ENCODE measurements at places on chromosomes 16 and 17. TPM values are rescaled to one million over a fixed set of nuclear protein-coding genes. Genes with fewer than 3 reads are reported as not detected.

LHX1 gene
- 8.6 TPM for total RNA-seq

ABCA6 gene
- total RNA-seq, result 0.46 TPM

SYCE1L gene
- total RNA-seq, result 4.5 TPM

CES1 gene
- 27.5 TPM for total RNA-seq

DNAH2 gene
- 0.13 TPM for total RNA-seq

NFE2L1 gene
- 210 TPM for total RNA-seq

MYCBPAP gene
- total RNA-seq, result 2.2 TPM

PARD6A gene
- 10.8 TPM for total RNA-seq

YPEL2 gene
- total RNA-seq, result 1.1 TPM

MPDU1 gene
- 47.1 TPM for total RNA-seq

DPEP3 gene
- total RNA-seq, result not detected

KREMEN2 gene
- total RNA-seq, result 10.8 TPM

- DNase-seq, result no peak
- H3K4me3 ChIP-seq, result no peak overlapping the region
- H3K27ac ChIP-seq, result no peak overlapping the region
- H3K27me3 ChIP-seq, result no peaks in the 10 kb centered on the region
These were observed 99.5 kb upstream of the FA2H start for GRCh38 chr16:74874123-74874522.

- peak overlapping the region; percentile 62 for H3K27ac ChIP-seq
- peak overlapping the region; percentile 92 for H3K4me3 ChIP-seq
- no peaks in the 10 kb centered on the region for H3K27me3 ChIP-seq
- no peak for DNase-seq
These were observed 740 bp upstream of the POLR3E start for GRCh38 chr16:22296225-22297113.

- H3K4me3 ChIP-seq, result no peak overlapping the region
- 0 out of 2 replicates have a peak, but pooled peaks cover 2% of the 10 kb centered on the region for H3K36me3 ChIP-seq
- no peak for DNase-seq
- no peak overlapping the region for H3K27ac ChIP-seq
- H3K4me1 ChIP-seq, result peaks cover 30% of the 10 kb centered on the region
These were observed 45.0 kb downstream of the KANSL1 start for GRCh38 chr17:46148247-46148646.

- no peak for DNase-seq
- H3K27me3 ChIP-seq, result no peaks in the 10 kb centered on the region
- no peaks in the 10 kb centered on the region for H3K4me1 ChIP-seq
- no peak overlapping the region for H3K4me3 ChIP-seq
These were observed 20.1 kb downstream of the UNC119 start for GRCh38 chr17:28532050-28532960.

DNA sequence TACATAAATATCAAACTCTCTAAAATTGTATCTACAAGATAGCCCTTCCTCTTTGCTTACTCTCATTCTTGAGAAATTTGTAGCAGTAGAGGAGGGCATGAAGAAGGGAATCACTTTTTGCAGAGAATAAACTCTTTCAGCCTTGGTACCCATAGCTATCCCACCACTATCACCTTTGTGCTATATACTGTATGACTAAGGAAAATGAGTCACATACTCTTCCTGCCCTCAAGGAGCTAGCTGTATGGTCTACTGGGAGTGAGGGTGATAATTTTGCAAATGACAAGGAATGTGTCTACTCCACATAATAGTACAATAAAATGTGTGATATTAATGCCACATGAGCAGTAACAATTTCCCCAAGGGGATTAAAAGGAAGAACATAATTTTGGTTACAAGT is 184.6 kb upstream of the WSB1 start:
- H3K36me3 ChIP-seq, result no peaks in the 10 kb centered on the region
- no peaks in the 10 kb centered on the region for H3K27me3 ChIP-seq
- DNase-seq, result no peak
- no peak overlapping the region for H3K27ac ChIP-seq
- H3K4me3 ChIP-seq, result no peak overlapping the region

- no peak overlapping the region for H3K4me3 ChIP-seq
- H3K27ac ChIP-seq, result no peak overlapping the region
- no peaks in the 10 kb centered on the region for H3K36me3 ChIP-seq
- no peak for DNase-seq
These were observed 210.4 kb upstream of the IRX5 start for GRCh38 chr16:54720259-54720658.

DNA sequence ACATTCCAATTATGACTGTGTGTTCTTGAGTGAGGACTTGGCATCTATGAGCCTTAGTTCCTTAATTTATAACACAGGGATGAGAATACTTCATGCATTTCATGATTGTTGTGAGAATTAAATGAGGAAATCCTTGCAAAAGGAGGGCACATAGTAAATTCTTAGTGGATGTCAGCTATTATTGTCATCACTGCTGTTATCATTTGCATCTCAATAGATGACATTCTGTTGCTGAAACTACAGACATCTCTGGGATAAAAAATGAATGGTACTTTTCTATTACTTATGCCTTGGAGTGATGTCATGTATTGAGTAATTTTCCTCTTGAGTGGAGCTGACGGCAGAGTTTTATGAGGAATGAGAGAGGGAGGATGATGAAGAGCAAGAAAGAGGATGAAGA is 184.4 kb upstream of the CDH11 start:
- no peaks in the 10 kb centered on the region for H3K4me1 ChIP-seq
- DNase-seq, result no peak
- H3K27me3 ChIP-seq, result no peaks in the 10 kb centered on the region

DNA sequence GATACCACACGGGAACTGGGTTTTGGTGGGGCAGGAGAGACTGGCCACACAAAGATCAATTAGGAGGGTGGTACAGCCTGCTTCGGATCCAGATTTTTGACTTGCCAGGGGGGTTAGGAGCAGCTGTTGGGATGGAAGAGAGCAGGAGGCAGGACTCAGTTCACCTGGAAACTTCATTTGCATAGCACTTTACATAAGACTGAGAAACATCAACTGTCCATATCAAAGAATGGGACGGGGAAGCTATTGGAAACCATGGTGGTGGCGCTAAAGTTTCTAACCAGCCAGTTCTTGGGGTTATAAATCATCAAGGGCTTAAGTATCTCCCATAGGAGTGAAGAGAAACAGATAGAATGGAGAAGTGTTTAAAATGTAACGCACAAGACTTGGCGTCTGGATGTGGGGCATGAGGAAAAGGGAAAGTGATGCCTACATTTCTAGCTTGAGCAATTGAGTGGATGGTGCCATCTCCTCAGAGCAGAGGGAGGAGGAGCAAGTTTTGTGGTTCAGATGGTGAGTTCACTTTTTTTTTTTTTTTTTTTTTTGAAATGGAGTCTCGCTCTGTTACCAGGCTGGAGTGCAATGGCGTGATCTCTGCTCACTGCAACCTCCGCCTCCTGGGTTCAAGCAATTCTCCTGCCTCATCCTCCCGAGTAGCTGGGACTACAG is 6.4 kb upstream of the SRCAP start:
- peaks cover 7% of the 10 kb centered on the region for H3K4me1 ChIP-seq
- DNase-seq, result no peak
- H3K27ac ChIP-seq, result no peak overlapping the region
- H3K36me3 ChIP-seq, result no peaks in the 10 kb centered on the region

DNA sequence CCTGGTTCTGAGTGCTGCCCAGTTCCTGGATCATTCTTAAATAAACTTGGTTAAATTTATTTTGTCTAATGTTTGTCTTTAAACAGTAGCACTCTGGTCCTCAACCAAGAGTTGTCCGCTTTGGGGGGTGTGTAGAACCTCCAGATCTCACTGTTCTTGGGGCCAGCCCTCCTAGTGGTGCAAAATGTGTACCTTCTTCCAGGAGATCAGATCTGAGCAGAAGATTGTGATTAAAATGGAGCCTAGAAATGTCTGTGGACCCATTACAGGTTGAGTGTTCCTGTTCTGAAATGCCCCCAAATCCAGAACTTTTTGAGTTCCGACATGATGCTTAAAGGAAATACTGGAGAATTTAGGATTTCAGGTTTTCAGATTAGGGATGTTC is 46.0 kb upstream of the CLEC18A start:
- no peaks in the 10 kb centered on the region for H3K27me3 ChIP-seq
- H3K27ac ChIP-seq, result no peak overlapping the region
- DNase-seq, result no peak
- H3K36me3 ChIP-seq, result no peaks in the 10 kb centered on the region
- no peaks in the 10 kb centered on the region for H3K4me1 ChIP-seq
- no peak overlapping the region for H3K4me3 ChIP-seq

- no peaks in the 10 kb centered on the region for H3K4me1 ChIP-seq
- H3K36me3 ChIP-seq, result no peaks in the 10 kb centered on the region
- H3K4me3 ChIP-seq, result no peak overlapping the region
- no peak for DNase-seq
- H3K27ac ChIP-seq, result no peak overlapping the region
These were observed 288.3 kb downstream of the CNTNAP4 start for GRCh38 chr16:76565542-76565941.

DNA sequence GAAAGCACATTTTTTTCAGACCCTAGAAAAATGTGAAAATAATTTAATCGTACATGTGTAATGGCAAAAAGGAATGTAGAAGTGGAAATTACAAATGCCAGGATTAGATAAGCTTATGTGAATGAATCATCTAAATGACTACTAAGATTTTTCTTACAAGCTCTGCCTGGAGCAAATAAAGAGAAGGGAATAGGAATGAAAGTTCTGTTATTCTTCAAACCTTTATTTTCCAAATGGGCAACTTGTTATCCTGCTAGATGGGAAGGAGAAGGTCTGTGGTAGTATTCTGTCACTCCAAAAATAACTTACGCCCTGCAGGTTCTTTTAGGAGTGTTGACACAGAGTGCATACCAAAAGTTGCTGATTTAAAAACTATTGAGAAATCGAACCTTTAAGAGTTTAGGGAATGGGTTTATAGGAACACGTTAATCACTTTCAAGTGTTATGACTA is 9.7 kb downstream of the CTCF start:
- H3K27me3 ChIP-seq, result no peaks in the 10 kb centered on the region
- no peak overlapping the region for H3K27ac ChIP-seq
- no peaks in the 10 kb centered on the region for H3K36me3 ChIP-seq
- H3K4me3 ChIP-seq, result no peak overlapping the region
- no peaks in the 10 kb centered on the region for H3K4me1 ChIP-seq
- no peak for DNase-seq

- H3K36me3 ChIP-seq, result peaks cover 13% of the 10 kb centered on the region
- no peak for DNase-seq
- H3K27me3 ChIP-seq, result no peaks in the 10 kb centered on the region
- no peak overlapping the region for H3K27ac ChIP-seq
These were observed 168.1 kb upstream of the RBL2 start for GRCh38 chr16:53266156-53266555.

GRCh38 chr16:19583665-19584300 is 28.3 kb downstream of the VPS35L start:
- H3K36me3 ChIP-seq, result peaks cover 11% of the 10 kb centered on the region
- H3K27ac ChIP-seq, result no peak overlapping the region
- no peak overlapping the region for H3K4me3 ChIP-seq
- DNase-seq, result no peak
- H3K27me3 ChIP-seq, result no peaks in the 10 kb centered on the region
- no peaks in the 10 kb centered on the region for H3K4me1 ChIP-seq

GRCh38 chr16:87306516-87306915 is 10.7 kb downstream of the C16orf95 start:
- no peaks in the 10 kb centered on the region for H3K4me1 ChIP-seq
- no peak overlapping the region for H3K4me3 ChIP-seq
- no peak overlapping the region for H3K27ac ChIP-seq
- no peaks in the 10 kb centered on the region for H3K36me3 ChIP-seq
- no peak for DNase-seq

DNA sequence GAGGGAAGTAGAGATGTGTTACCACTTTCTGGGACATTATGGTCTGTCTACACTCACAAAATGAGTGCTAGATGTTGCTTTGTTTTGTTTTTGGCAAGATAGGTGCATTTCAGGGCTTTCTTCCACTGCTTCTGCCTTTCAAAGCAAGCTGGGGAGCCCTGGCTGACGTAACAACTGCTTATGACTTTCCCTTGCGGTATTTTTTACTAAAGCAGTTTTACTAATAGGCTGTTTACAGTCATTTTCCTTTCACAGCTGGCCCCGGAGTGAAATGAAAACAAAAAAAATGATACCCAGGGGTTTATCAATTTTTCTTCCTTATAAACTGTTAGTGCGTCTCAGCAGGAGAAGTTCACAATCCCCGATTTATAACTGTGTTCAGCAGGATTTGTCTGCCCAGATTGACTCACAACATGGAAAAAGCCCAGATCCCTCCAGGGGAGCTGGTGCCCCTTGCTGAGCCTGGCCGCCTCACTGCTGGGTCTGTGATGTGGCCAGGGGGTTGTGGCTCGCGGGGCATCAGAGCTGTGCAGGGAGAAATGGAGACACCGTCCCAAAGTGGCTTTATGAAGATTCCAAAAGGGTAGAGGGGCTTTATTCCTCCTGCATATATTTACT is 184.4 kb upstream of the HS3ST3A1 start:
- no peak overlapping the region for H3K4me3 ChIP-seq
- H3K4me1 ChIP-seq, result no peaks in the 10 kb centered on the region
- no peaks in the 10 kb centered on the region for H3K27me3 ChIP-seq
- H3K36me3 ChIP-seq, result no peaks in the 10 kb centered on the region
- no peak for DNase-seq

DNA sequence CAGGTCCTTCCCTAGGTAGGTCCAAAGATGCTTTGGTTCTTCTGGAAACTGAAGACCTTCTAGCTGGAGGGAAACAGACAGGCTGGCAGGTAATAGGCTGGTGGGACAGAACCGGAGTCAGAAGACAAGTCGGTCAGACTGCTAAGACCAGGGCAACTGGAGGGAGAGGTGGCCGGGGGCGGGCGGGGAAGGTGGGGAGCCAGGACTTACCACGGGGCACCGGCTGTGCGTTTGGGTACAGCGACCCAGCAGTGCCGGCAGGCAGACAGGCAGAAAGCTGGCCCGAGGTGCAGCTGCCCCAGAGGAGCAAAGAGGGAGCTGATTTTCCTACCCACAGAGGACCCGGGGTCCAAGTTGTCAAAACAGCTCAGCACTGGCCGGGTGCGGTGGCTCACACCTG is 575 bp downstream of the SLC52A1 start:
- H3K36me3 ChIP-seq, result no peaks in the 10 kb centered on the region
- no peak overlapping the region for H3K27ac ChIP-seq
- H3K4me1 ChIP-seq, result no peaks in the 10 kb centered on the region
- no peak for DNase-seq

- H3K27me3 ChIP-seq, result no peaks in the 10 kb centered on the region
- H3K36me3 ChIP-seq, result peaks cover 15% of the 10 kb centered on the region
- no peak overlapping the region for H3K4me3 ChIP-seq
- no peak for DNase-seq
- H3K27ac ChIP-seq, result no peak overlapping the region
- H3K4me1 ChIP-seq, result no peaks in the 10 kb centered on the region
These were observed 15.6 kb upstream of the PDK2 start for GRCh38 chr17:50079334-50080095.

Data from Panc1 (cell line).